DMS79 (cell line): ENCODE measurements at places on chromosomes 6 and 20.

DNA sequence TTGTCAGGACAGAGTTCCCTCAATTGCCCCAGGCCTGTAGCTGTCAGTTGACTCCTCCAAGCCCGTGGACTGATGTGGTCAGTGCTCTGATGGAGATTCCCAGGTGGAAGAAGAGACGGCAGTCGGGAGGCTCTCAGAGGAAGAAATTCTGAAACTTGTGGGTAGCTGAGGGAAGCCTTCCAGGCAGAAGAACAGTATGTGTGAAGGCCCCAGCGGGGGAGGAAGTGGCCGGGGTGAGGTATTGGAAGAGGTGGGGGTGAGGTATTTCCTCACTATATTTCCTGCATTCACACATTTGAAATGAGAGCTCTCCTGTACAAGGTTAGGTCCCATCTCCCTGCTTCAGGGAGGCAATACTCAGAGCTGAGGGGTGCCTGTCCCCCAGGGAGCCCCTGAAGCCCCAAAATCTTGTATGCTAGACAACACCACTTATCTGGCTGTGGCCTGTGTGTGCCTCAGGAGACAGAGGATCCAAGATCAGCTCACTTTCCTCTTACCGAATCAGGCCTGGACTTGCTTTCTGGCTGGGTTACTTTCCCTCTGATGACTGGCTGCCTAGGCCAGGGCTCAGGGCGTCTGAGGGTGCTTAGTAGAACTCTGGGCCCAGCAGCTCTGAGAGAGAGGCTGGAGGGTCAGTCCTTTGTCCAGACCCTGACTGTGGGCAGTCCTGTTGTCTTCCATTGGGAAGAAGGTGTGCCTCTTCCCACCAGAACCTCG lies 49.3 kb upstream of the MYL9 start:
- DNase-seq = no peak

DNA sequence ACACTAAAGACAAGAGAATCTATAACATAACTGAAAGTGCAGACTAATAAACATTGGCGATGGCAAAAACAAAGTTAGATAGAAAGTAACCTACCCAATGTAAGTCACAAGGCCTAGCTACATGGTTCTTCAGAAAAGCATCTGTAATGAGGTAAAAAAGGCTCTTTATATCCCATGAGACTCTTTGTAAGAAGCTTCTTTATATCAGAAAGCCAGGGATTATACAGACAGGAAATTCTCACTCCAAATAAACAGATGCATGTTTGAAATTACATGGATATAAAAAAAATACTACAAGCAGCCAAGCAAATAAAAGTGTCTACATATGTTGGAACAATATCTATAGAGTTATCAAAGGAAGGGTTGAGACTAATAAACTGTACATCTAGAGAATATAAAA lies 284.9 kb upstream of the NRSN1 start:
- DNase-seq = no peak

GRCh38 chr20:35539756-35540212 lies 2.1 kb upstream of the ERGIC3 start:
- peak; percentile 85 for DNase-seq

GRCh38 chr20:3764659-3765058 lies 2.9 kb downstream of the ADISSP start:
- DNase-seq = no peak

GRCh38 chr6:73079611-73079955 lies 145.7 kb downstream of the KHDC1L start:
- DNase-seq = no peak

GRCh38 chr6:106223300-106223930 lies 102.1 kb downstream of the ATG5 start:
- no peak for DNase-seq

DNA sequence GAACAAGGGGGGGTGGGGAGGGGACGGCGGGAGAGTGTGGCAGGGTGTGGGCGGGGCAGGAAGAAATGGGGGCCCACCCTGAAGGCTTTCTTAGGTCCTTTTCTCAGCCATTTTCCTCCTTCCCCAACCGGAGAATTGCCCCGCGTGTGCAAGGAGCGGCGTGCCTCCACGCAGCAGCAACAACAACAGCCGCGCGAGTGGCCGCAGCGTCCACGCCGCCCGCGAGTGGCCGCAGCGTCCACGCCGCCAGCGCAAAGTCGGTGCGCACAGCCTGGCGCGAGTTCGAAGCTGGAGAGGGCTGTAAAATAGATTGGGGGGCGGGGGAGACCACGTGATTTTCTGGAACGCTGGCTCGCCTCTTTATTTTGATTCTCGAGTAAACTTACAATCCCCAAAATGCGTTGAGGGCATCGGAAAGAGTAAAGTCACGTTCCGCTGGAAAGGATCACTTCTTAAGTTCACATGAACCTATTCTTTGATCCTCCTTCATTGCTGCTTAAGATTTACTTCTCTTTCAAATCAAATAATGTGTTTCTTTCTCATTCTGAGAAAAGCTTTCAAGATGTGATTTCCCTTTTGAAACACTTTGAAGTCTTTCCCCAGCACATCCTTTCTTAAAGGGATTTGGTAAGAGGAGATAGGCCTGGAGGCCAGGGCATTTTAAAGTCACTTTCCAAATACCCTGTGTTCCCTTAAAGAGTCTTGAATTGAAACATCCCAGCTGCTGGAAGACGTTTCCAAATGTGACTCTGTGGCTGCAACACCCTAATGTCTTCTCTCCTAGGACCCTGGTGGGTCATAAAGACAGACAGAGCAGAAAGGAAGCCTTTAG lies 66.7 kb upstream of the ZNF217 start:
- no peak for DNase-seq
